Activated naive CD8-positive, alpha-beta T cell treated with anti-CD3 and anti-CD28 coated beads for 36 hours (primary cell): ENCODE measurements at places on chromosomes 1 and 21. TPM values are rescaled to one million over a fixed set of nuclear protein-coding genes. Genes with fewer than 3 reads are reported as not detected.

The MAP10 gene
- total RNA-seq = 1.9 TPM

The KRTAP6-2 gene
- total RNA-seq = not detected

The SPTA1 gene
- total RNA-seq = not detected

The SCP2 gene
- total RNA-seq = 63.9 TPM

The IL10 gene
- not detected for total RNA-seq

The C1orf35 gene
- total RNA-seq = 24.4 TPM

The RWDD3 gene
- total RNA-seq = 16.4 TPM

DNA sequence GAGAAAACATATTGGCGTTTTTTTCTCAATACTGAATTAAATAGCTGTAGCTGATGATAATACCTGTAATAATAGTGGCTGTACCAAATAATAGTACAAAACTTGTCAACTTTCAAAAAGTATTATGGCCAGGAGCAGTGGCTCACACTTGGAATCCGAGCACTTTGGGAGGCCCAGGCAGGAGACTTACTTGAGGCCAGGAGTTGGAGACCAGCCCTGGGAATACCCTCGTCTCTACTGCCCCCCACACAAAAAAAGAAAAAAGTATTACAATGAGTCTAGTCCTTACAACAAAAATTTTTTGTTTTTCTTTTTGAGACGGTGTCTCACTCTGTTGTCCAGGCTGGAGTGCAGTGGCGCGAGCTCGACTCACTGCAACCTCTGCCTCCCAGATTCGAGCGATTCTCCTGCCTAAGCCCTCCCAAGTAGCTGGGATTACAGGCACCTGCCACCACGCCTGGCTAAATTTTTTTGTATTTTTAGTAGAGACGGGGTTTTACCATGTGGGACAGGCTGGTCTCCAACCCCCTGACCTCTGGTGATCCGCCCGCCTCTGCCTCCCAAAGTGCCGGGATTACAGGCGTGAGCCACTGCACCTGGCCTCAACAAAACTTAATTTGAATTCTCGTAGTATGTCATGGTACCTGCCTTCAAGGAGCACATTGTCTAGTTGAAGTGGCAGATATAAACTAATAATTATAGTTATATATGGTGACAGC, 1.4 kb downstream of the RBBP4 start:
- DNase-seq = no peak

DNA sequence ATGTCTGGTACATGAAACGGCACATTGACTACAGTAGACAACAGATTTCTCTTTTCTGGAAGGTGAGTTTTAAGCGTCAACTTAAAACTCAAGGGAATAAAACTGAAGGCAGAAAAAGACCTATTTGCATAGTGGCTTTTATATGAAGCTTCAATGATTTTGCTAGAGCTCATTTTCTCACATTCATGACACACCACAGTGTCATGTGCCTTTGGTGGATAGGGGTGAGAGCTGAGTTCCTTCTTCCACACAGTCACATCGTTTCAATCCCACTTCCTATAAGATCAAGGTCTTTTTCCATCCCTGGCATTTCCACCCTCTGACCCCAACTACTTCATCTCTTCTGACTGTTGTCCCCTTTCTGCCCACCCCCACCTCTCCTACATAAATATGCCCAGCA, 31.0 kb downstream of the IL12RB2 start:
- DNase-seq = no peak

DNA sequence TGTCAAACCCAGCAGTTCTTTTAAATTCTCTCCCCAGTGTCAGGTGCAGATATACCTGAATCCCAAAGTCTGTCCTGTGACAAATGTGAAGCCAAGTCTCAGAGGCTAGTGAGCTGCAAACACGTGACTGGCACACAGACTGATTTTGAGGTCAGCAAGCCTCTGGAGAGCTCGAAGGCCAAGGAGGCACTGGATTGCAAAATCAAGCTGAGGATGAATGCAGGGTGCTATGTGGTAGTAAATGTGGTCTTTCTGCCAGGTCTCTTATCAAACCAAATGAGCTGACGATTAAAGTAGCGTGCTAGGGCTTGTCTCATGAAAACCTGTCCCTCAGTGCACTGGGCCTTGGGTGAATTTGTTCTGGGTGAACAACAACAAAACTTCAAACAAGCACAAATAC, 20.6 kb downstream of the GPR3 start:
- no peak for DNase-seq

DNA sequence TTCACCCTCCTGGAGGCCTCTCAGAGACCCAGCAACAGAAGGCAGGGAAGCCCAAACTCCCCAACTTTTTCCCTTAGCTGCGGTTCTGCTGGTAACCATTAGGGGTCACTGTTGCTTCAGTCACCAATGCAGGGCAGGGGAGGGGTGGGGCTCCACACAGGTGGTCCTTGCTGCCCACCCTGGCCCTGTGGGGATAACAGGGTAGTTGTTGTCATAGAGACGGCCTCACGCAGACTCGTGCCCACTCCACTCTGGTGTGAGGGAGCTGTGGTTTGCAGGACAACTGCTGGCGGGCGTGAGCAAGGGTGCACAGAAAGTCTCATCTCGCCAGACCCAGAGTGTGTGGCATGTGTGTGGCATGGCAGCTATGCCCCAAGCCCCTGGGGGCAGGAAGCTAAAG, 19.9 kb downstream of the INSRR start:
- DNase-seq = peak; percentile 43

DNA sequence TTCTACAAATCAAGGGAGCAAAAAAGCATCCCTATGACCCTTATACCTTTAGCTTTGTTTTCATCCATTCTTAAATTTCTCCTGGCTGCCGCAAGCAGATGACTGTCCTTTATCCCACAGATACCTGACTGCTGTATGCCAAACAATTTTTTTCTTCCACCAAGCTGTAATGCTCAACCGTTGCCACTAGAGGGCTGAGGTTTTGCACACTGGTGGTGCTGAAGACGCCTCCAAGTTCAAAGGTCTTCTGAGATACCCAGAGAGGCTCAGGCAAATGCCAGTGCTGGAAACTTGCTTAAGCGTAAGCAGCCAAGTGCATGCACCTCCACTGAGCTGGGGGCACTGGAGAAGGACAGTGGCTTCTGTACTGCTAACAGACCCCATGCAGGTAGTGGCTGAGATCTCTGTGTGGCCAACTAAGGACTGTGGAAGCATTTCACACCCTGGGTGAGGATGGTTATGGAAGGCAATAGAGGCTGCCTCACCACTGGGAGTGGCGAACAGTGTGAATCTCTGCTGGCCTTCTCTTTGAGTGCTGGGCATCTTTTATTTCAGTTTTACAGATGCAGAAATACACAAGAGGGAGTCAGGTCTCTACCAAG, 28.5 kb downstream of the CNIH3 start:
- DNase-seq = peak; percentile 49

DNA sequence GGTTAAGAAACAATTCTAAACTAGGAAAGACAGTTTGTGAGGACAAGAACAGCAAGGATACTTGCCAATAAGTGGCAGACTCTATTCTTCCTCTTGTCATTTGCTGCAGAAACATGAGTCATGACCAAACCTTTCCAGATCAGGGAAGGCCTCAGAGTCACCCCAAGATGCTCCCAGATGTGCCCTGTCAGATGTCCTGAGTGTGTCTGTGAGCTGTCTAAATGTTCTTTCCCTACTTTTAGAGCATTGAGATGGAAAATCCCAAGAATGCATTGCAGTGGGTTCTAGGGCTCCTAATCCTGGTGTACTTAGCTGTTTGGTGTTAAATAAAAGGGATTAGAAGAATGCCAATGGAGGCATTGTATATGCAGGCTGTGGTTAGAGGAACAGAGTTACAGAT, 57.5 kb upstream of the KIAA0040 start:
- DNase-seq = no peak

GRCh38 chr1:76227621-76228020, 153.1 kb downstream of the ST6GALNAC3 start:
- no peak for DNase-seq

- no peak for DNase-seq
Observed at GRCh38 chr1:89673251-89673650, 40.3 kb downstream of the LRRC8C start.

GRCh38 chr1:91556556-91556955, 55.9 kb downstream of the CDC7 start:
- no peak for DNase-seq

GRCh38 chr1:77545970-77546369, 136.5 kb downstream of the ZZZ3 start:
- no peak for DNase-seq

- DNase-seq = no peak
Observed at GRCh38 chr1:172559572-172560210, 26.7 kb downstream of the SUCO start.

DNA sequence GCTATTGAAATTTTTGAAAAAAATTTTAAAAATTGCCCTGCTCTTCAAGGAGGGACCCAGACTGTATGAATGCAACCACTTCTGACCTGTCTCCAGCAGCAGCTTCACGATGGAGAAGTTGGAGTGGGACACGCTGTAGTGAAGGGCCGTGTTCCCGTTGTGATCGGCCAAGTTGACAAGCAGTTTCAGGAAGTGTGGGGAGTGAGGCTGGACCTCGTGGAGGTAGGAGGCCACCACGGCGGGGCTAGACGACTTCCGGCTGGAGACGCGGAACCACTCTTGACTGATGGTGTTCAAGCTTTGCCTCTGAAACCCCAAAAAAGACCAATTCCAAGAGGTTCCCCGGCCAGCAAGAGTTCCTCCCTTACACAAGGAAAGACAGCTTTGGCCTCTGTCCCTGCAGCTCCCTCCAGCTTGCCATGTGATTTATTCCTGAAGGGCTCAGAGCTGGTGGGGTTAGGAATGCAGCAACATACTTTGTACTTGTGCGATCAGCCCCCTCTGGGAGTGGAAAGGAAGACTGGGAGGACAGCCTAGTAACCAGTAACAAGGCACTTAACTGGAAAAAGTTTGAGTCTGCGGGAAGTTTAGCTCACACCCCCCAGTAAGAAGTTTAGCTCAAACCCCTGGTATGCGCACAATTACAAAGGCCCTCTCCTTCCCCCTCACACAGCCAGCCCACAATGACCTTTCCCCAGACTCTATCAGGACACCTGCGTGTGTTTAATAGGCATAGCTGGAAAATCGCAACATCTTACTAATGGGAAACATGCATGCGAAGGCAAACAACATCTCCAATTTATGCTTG, 56.0 kb downstream of the KANK4 start:
- no peak for DNase-seq

DNA sequence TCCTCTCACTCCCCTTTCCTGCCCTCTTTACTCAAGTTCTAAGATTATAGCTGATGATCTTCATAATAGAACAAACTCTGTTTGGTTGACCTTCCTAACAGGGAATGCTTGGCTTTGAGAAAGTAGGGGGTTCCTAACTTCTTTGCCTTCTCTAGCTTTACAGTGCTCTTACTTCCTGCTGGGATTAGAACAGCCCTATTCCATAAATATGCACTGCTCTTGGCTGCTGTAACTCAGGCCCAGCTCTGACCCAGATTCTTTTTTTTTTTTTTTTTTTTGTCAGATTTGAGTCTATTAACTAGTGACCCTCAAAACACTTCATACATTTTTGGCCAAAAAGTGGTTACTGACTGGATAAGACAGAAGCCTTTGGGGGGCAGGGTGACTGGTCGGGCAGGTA, 39.4 kb upstream of the PIGV start:
- no peak for DNase-seq

DNA sequence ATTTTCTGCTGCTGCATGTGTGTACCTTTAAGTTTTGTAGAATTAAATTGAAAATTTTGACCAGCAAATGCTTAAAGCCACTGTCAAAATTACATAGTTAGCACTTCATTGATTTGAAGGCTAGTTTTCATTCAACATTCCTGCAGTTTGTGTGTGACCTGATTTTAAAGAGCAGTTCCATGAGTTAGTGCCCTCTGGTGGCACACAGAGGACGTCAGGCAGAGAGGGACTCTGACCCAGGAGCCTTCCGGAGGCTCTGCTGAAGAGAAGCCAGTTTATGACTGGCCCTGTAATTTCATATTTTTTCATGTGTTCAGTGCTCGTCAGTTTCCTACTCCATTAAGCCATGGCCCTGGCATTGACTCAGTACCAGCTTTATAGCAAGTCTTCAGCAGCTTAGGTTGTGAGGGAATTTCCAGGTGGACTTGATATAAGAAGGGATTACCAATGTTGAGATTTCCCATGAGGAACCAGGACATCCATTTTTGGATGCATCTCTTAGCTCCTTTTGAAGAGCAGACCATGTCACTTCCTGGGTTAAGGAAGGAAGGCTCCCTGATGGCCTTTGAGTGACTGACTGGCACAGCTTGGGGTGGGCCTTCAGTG, 104.7 kb downstream of the CAMTA1 start:
- peak; percentile 29 for DNase-seq

DNA sequence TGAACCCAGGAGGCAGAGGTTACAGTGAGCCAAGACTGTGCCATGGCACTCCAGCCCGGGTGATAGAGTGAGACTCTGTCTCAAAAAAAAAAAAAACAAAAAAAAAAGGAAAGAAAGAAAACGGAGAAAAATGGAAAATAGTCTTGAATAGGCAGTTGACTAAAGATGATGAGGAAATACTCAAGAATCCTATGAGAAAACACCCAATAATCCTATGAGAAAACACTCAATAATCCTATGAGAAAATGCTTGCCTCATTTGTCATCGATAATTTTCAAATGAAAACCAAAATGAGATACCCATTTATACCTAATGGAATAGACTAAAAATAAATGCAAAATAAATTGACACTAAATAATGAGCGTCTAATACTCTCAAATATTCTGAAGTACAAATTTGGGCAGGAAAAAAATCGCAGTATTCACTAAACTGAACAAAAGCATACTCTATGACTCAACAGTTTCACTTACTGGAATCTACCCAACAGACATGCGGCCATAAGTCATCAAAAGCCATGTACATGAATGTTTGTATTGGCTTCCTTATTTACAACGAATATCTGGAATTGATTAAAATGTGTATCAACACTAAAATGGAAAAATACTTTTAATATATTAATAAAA, 733.9 kb upstream of the CHRM3 start:
- DNase-seq = no peak

DNA sequence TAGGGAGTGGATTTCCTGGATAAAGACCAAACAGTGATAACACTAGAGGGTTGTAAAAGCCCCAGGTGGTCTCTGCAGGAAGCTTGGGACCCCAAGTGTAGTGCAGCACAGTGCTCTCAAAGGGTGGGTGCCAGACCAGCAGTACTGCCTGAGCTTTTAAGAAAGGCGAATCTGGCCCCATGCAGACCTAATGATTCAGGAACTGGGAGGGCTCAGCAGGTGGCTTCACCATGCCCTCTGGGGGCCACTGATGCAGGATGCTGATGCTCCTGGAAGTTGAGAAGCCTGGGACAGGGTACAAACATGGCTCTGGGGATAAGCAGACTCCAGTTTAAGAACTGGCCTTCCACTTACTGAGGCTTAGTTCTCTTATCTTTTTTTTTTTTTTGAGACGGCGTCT, 29.1 kb upstream of the NEK2 start:
- DNase-seq = no peak

GRCh38 chr1:206693029-206693428, 8.3 kb downstream of the MAPKAPK2 start:
- DNase-seq = no peak

DNA sequence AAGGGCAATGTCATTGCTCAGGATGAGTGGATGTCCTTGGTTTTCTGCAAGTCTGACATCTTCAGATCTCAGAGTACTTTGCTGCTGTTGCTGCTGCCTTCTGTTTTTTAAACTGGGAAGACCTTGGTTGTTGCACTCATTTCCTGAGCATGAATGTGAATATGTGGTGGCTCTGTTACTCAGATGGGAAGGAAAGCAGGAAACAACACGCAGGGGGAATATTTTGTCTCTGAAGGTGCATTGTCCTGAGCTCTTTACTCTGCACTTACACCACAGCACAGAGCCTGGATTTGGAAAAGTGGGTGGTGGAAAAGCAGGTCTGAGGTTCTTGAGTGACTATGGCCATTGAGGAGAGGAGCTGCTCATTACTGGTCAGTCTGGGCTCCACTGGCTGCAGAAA, 36.3 kb downstream of the PTGFRN start:
- no peak for DNase-seq

GRCh38 chr1:244954359-244954758, 90.0 kb upstream of the HNRNPU start:
- no peak for DNase-seq

- DNase-seq = no peak
Observed at GRCh38 chr21:37082856-37083528, 9.9 kb downstream of the TTC3 start.
